IMR-90 (cell line): ENCODE measurements at places on chromosomes 11 and 22. TPM values are rescaled to one million over a fixed set of nuclear protein-coding genes. Genes with fewer than 3 reads are reported as not detected.
A peak's percentile ranks its signal among the peaks of the same experiment; 100 is the strongest.

Gene TNNT3
- total RNA-seq: not detected in 2 replicates

Gene SLN
- total RNA-seq: not detected in 2 replicates

Gene MRGPRE
- not detected in 2 replicates for total RNA-seq

Gene MS4A7
- not detected in 2 replicates for total RNA-seq

Gene EMID1
- 0.28 and 0.54 TPM in 2 replicates for total RNA-seq

Gene SIDT2
- total RNA-seq: 6.7 and 7.3 TPM in 2 replicates

GRCh38 chr11:19597206-19597605 lies 115.4 kb upstream of the NAV2 start:
- DNase-seq: peak; percentile 85

- DNase-seq: no peak
Observed at GRCh38 chr11:72634472-72635095, 39.6 kb downstream of the PDE2A start.

GRCh38 chr11:2451336-2451735 lies 6.5 kb downstream of the KCNQ1 start:
- DNase-seq: no peak

DNA sequence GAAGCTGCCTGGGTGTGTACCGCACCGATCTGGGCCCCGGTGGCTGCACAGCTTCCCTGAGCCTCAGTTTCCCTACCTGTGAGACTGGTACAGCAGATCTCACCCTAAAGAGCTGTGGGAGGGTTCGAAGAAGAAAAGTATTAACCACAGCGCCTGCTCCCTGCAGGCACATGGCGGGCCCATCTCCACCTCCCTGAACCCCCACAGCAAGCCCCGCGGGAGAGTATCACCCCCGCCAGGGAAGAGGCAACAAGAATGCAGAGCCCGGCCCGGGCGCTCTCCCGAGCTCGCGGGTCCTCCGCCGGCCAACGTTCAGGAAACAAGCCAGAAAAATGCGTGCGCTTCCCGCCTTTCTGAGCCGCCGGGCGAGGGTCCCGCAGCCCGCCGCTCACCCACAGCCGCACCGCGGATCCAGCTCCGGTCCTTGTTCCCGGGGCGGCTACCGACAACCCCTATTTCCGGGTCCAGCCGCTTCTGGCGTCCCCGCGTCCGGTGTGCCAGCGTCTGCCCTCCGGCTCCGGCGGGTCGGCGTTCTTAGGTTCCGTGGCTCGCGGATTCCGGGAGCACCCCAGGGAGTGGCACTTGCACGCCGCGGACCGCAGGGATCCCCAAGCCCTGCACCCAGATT lies at the start of gene TOP3B:
TSS of gene TOP3B (minus strand) at position 450 of the 628 bp plus-strand sequence. CDS start 7,078 bp downstream, outside the sequence.
- peak; percentile 69 for DNase-seq

DNA sequence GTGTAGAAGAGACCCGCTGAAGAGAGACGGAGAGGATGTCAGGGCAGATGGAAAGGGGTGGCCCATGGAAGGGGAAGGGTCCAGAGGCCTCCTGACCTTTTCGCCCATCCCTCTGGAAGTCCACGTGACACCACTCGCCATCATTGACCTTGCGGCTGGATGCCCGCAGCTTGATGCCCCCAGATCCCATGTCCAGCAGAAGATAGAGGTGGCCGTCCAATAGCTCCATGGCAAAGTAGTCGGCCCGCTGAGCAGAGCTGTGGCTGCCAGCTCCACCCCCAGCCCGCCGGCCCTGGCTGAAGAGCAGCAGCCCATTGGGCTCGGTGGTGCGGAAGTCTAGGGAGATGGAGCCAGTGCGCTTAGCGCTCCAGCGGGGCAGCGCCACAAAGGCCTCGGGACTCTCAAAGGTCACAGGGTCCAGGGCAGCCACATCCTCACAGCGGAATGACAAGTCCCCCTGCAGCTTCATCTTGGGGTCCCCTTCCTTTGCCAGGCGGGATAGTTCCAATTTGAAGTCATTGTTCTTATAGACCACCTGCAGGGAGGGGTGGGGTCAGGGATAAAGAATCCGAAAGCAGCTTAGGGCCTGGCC lies 55.7 kb downstream of the NRXN2 start:
- DNase-seq: no peak

- DNase-seq: peak; percentile 47
Observed at GRCh38 chr11:128053981-128054931, 533.1 kb downstream of the ETS1 start.

GRCh38 chr11:1087961-1088926 lies 13.6 kb downstream of the MUC2 start:
- no peak for DNase-seq

GRCh38 chr11:117917591-117918151 lies 11.5 kb downstream of the TMPRSS13 start:
- DNase-seq: no peak

- no peak for DNase-seq
Observed at GRCh38 chr22:27682437-27682836, 119.1 kb downstream of the MN1 start.

- DNase-seq: no peak
Observed at GRCh38 chr11:15913261-15913660, 443.1 kb downstream of the SOX6 start.

GRCh38 chr11:79100093-79100910 lies 340.5 kb downstream of the TENM4 start:
- peak; percentile 55 for DNase-seq

- DNase-seq: no peak
Observed at GRCh38 chr11:34411791-34412190, 26.9 kb upstream of the CAT start.

GRCh38 chr11:95688501-95689222 lies 100.9 kb downstream of the FAM76B start:
- no peak for DNase-seq

- DNase-seq: no peak
Observed at GRCh38 chr22:50532824-50533796, 3.3 kb upstream of the TYMP start.

GRCh38 chr22:26323013-26323412 lies 106.0 kb upstream of the ASPHD2 start:
- DNase-seq: no peak

DNA sequence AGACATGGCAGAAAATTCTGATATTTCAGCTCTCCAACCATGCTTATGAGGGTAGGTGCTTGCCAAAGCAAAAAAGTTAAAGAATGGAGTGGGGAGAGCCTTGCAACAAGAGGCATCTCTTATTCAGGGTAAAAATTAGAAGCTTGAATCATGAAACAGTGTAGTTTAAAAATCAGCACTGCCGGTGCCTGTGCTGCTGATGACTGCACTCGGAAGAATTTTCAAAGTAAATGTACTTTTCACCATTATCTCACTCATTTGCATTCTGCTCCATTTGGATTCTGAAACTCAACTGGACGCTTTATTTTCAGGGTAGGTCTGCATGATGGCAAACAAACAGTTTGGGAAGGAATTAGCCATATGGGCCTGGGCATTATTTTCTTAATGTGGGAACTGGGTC lies 126.3 kb downstream of the KIRREL3 start:
- peak; percentile 58 for DNase-seq

DNA sequence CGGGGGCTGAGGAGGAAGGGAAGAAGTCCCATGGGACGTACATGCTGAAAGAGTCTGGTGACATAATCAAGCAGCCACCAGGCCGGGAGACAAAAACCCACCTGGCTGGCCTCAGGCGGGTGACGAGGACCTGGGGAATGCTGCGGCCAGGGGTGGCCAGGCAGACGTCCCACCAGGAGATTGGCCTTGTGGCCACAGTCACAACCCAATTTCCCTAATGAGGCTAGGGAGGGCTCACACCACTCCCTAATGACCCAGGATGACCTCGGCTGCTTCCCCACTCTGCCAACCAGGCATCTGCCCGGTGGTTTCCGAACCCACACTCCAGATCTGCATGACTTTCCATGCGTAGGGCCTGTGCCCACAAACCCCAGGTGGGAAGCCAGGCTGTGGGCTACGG lies 66.9 kb downstream of the SCUBE1 start:
- no peak for DNase-seq

DNA sequence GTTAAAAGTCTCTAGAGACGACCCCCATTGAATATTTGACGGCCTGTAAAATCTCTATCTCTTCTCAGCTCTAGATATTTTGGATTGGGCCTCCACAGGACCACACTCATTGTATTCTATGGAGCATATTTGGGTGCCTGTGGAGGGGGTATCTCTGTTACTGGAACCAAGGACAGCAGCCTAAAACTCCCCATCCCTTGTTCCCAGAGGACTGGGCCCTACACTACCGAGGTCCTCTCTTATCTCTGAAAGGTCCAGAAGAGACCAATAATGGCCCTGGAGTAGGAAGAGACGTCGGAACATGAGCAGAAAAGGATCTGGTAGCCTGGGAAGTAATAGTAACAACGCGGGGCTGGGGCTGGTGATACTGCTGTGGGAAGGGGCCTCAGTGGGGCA lies 542 bp downstream of the HPS4 start:
- DNase-seq: no peak

DNA sequence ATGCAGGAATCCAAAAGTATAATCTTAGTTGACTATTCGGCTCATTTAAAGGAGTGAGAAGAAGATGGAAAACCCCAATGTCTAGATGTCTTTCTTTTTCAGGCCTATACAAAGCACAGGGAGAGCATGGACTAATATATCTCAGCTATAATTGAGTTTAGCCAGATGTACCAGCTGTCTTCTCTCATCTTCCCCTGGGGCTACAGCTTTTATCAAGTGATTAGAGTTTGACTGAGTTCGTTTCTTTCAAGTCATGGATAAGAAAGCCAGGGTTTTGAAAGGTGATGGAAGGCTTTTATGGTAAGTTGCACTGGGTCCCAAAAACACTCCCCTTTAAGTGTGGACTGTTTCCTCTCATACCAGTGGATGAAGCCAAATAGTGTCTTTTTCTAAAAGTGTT lies 1172.8 kb upstream of the TENM4 start:
- no peak for DNase-seq

GRCh38 chr11:34305193-34305592 lies 52.6 kb downstream of the ABTB2 start:
- peak; percentile 39 for DNase-seq

- DNase-seq: no peak
Observed at GRCh38 chr11:63443714-63444113, 47.3 kb downstream of the PLAAT5 start.

- no peak for DNase-seq
Observed at GRCh38 chr11:20002312-20003216, 157.7 kb downstream of the DBX1 start.

DNA sequence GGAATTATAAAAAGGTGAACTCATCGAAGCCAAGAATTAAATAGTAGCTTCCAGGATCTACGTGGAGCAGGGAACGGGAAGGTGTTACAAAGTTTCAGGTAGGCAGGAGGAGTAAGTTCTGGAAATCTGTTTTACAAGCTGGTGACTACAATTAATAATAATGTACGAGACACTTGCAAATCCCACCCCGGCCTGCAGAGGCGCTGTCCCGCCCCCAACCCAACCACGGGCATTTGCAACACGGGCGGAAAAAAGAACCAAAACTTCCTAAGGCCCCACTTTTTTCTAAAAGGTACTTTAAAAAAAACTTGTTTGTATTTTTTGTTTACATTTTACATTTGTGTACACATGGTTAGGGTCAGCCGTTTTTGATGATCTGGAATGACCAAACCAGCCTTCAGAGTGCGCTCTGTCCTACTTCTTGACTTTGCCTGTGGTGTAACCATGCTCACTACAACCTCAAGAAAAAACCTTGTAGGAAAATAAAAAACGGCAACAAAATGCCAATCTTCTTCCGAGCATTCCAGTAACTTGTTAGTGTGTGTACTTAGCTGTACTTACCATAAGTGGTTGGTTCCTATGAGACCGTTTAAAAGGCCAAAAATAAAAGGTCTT lies 449.6 kb upstream of the B3GAT1 start:
- no peak for DNase-seq

DNA sequence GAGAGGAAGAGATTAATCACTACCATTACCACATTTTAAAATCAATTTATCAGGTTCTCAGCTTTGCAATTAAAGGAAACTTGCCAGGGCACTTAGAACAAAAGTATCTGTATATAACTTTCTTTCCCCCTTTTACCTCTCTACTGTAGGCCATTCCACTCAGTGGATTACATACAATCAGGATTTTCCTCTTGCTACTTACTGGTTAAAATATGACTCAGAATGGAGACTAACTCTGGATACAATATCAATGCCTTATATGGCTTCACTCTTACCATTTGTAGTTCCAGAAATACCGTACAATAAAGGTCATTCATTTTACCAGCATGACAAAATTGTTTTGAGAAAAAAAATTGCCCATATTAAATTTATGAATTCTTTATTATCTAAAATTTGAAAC lies 706.8 kb downstream of the KCNA4 start:
- peak; percentile 95 for DNase-seq
